NCI-H187 (cell line): ENCODE measurements at places on chromosomes 6 and 20.

GRCh38 chr6:72861935-72862432, 240.1 kb downstream of the KCNQ5 start:
- no peak for DNase-seq

- no peak for DNase-seq
Observed at GRCh38 chr6:154164397-154164796, 125.4 kb downstream of the OPRM1 start.

GRCh38 chr6:46410334-46410953, 80.8 kb downstream of the RCAN2 start:
- peak; percentile 22 for DNase-seq

DNA sequence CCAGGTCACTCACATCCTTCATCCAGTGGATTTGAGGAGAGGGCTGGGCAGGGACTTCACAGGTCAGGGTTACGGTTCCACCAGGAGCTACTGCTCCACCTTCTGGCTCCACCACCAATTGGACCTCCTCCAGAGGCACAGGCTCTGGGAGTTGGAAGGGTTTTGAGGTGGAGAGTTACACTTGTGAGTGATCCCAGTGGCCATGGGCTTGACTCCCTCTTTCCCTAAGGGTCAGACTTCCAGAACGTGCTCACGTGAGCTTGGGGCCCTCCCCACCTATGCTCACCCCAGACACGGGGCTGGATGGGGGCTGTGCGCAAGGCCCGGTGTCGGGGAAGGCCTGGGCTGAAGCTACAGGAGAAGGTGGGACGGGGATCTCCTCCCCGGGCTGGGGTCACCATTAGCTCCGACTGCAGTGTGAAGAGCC, 1.5 kb downstream of the AGER start:
- no peak for DNase-seq

DNA sequence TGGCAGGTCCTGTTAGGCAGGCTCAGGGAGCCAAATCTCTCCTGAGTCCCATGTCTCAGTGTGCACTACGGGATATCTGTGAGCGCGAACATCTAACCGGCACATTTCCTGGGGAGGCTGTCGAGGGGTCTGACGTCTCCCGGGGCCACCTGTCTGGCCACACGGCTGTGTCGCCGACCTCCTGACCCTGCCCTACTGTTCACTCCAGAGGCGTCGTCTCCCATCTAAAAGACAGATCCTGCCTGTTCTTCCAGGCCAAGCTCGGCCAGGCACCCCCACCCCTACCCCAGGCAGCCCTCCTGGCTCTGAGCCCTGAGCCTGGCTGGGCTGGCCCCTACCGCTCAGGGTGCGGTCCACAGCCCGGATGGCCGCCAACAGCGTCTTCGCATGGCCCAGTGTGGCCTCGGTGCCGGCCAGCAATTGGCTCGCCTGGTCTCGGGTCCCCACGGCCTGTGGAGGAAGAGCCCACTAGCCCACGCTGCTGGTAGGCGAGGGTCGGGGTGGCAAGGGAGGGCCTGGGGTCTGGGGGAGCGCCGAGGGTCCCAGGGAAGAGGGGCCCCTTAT, 16.6 kb downstream of the ADRM1 start:
- DNase-seq: no peak

DNA sequence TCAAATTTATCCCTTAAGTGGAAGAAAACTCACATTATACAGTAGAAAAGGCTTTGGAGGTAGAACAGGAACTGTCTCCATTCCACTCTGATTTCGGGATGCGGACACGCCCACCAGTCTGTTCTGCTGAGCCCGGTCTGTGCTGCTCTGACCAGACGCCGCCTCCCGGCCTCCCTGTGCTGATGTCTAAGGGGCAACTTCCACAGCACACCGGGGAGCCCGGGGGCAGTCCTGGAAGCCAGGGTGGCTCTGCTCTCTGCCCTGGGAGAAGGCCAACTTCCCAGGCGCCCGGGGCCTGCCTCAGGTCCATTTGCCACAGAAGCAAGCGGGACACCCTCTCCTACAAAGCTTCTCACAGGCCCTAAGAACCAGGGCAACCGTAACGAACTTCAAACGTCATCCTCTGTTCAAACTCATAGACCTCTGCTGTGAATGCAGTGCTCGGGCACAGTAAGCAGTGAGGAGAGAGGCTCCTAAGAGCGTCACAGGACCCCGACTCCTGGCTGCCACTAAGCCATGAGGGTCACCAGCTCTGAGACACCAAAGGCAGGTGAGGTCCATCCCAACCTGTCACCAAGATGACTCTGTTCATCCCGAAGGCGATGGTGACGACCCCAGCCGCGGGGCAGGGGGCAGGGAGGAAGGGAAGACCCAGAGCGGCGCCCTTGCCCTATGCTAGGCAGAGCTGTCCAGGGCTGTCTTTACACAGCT, 5.6 kb downstream of the TAF4 start:
- DNase-seq: no peak

GRCh38 chr6:69907981-69908498, 41.7 kb downstream of the COL19A1 start:
- DNase-seq: no peak

GRCh38 chr6:65671922-65672321, 35.1 kb downstream of the EYS start:
- DNase-seq: no peak

- DNase-seq: no peak
Observed at GRCh38 chr6:68533339-68533795, 101.7 kb upstream of the ADGRB3 start.

DNA sequence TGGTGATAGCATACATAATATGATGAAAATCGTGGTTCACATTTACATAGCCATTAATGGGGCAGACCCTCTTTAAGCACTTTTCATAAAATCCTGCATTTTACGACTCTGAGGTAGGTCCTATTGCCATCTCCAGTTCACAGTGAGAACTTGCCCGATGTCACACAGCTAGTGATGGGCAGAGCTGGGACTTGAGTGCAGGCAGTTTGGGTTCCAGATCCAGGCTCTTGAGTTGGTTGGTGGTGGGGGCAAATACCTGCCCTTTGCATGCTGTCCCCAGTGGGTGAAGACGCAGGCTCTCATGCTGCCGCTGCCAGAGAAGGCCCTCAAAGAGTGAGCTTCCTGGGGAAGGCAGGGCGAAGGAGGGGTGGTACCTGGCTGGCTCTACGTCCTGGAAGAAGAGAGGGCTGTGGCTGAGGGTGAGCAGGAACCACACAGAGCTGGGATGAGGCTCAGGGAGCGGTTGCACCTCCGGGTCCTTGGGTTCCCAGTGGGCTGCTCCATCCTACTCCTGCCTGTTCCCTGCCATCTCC, 6.1 kb upstream of the BAK1 start:
- DNase-seq: no peak

DNA sequence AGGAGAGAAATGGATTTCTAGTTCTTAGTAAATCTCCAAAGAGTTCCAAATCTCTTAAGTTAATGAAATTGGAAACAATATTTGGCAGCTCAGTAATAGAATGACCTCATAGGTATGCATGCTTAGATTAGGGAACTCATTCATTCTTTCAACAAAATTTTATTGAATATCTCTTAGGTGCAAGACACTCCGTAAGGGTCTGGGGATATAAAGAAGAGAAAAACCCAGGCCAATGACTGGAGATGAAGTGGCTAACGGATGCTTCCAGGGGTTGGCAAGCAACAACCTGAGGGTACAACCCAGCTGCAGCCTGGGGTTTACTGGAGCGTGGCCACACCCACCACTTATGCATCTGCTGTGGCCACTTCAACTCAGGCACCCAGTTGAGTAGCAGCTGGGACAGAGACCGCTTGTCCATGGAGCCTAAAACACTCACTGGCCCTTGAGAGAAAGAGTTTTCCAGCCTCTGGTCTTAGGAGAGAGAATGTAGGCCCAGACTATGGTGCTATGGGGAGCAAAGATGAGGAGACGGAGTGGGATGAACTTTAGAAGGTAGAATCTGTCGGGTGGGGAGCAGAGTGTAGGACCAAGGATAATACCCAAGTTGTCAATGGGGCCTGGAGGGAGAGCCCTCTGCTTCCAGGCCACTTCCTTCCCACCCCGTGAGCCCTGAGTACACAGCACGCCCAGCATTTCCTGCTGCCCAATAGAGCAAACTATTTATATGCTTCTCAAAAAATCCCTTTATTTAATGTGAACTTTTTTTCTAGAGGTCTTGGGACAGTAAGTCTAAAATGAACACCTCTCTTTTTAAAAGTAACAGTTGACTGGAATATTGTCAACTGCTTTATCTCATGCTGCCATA, 46.8 kb upstream of the PXDC1 start:
- DNase-seq: peak; percentile 90

DNA sequence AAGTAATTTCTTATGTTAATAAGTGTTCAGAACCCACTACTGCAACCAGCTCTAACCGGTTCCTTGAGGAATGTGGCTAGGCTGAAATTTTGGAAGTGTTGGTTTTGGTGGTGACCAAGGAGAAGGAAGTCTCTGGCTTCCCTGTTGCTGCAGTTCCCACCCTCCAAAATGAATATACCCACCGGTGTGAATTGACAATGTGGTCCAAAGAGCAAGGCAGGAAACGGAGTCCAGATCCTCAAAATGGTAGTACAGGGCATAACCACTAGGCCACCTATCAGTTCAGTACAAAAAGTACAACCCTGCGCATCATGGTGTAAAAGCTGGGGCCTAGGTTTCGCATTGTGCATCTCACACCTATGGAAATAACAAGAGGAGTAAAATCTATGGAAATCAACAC, 2.8 kb downstream of the ADNP start:
- no peak for DNase-seq

DNA sequence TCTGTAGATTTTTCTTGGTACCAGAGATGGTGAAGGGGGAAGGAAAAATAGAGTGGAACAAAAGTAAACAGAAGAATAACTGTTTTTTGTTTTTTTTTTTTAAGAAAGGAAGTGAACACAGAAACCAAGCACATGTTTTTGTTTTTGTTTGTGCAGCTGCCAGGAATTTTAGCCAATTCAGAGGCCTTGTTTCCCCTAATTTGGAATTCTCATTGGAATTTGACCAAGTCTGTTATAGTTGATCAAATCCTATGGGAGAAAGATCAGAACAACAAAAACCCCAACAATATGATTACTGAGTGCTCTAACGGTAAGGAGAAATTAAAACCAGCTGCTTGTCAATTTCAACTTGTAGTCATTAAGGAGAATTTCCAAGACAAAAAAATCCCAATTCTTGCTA, 18.2 kb upstream of the IL22RA2 start:
- DNase-seq: no peak

DNA sequence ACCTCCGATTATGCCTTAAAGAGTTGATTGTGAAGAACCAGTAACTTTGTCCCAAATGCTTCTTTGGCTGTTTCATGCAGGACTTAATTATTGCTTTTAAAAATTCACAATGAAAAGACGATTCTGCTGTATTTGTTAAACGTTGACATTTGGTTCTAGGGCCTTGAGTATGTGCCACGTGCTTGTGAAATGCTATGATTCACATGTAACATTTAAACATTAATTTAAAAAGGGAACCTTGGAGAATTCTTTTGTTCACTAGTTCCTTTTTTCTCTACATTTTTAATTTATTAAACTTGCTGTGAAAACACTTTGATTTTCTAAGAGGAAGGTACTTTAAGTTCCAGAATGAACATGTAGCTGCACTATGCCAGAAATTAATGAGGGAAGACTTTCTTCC, 9.5 kb downstream of the GZF1 start:
- DNase-seq: no peak

GRCh38 chr6:87066449-87067333, 28.2 kb downstream of the CGA start:
- DNase-seq: no peak

- no peak for DNase-seq
Observed at GRCh38 chr6:42335896-42336295, 115.8 kb downstream of the TRERF1 start.

DNA sequence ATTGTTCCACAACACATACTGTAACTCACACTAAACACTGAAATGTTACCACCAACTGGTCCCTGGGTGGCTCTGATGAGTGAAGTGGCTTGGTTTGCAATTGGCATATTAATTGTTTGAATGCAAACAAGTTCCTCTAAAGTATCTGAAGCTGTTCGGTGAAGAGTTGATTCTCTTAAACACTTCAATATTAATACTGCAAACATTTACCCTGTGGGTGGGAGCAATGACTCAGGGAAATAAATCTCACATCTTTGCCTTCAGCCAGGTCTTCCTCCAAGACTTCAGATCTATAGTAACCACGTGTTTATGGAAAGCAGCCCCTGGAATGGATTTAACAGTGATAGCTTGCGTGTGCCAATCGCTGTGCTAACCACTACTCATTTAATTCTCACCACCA, 176.0 kb downstream of the MAFB start:
- DNase-seq: no peak

- DNase-seq: no peak
Observed at GRCh38 chr6:140153703-140154102, 779.3 kb upstream of the CITED2 start.

DNA sequence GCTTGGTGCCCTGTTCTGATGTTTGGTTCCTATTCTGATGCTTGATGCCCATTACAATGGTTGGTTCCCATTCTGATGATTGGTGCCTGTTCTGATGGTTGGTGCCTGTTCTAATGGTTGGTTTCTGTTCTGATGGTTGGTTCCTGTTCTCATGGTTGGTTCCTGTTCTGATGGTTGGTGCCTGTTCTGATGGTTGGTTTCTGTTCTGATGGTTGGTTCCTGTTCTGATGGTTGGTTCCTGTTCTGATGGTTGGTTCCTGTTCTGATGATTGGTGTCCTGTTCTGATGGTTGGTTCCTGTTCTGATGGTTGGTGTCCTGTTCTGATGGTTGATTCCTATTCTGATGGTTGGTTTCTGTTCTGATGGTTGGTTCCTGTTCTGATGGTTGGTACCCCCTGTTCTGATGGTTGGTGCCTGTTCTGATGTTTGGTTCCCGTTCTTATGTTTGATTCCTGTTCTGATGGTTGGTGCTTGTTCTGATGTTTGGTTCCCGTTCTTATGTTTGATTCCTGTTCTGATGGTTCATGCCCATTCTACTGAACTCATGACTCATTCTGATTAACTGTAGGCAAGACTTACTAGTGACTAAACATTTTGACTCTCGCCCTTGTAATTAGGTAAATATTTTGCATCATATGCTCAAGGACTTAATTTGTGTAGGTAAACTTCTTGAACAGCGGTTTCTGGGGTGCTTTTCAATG, 146.2 kb downstream of the DLL1 start:
- DNase-seq: no peak

DNA sequence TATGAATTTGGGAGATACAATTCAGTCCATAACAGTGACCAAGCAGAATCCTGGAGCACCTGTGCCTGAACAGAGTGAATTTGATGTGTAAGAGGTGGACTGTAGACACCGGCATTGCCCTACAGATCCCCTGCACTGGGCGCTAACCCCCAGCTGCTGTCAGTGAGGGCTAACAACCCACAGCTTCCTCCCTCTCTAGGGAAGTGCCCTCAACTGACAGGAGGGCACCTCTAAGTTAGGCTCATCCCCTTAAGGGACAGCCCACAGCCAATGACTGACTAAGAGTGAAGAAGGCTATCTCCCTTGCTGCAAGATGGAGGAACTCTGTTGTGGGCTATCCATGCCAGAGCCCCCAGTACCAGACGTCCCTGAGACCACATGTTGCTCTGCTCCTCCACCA, 15.3 kb upstream of the BPIFB1 start:
- DNase-seq: no peak

- no peak for DNase-seq
Observed at GRCh38 chr20:5971203-5971602, 20.8 kb downstream of the MCM8 start.
